ENCODE measurements at places on chromosomes 3 and 15.

GRCh38 chr3:73271-73670 lies 123.3 kb upstream of the CHL1 start:
- DNase-seq: no peak

GRCh38 chr3:71083726-71084131 lies 499.8 kb downstream of the FOXP1 start:
- DNase-seq: no peak

- DNase-seq: no peak
Observed at GRCh38 chr15:55789066-55789660, 46.2 kb upstream of the PRTG start.

DNA sequence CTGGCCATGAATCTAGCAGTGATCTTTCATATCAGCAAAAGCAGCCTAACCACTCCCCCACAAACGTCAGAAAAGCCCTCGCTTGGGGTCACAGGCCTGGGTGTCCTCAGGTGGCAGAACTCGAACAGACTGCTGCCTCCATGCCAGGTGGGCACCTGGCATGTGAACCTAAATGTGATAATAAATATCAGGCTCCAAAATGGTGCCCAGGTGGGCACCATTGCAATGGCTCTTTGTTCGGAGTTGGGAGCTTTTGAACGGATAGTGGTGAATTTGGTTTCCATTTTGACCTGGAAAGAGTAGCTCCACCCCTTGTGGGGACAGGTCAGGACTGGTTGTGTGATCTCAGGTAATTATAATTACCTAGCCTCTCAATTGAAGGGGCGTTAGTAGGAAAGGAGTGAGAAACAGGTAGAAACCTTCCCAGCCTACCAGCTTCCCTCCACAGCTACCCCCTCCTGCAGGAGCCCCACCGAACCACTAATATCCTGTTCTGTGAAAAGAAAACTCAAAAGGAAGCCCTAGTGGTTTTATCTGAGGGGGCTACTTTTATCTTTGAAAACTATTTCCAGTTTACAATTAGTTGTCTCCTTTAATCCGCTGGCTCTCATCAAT lies 18.1 kb downstream of the MYO1E start:
- DNase-seq: no peak

DNA sequence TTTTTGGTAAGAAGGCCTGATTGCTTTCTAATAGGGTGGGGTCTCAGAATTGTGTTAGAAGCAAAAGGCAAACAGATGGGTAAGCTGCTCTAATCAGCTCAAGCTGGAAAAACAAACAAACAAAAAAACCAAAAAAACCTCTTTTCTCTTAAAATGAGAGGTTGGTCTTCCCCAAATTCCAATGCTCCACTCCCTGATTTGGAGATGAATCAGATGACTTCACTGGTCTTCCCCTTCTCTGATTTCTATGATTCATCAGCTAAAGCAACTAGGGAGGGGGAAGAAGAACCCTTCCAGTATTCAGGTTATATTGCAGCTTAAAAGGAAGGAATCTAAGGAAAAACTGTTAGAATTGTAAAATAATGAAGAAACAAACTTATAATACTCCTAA lies 9.6 kb upstream of the ANXA2 start:
- DNase-seq: no peak

GRCh38 chr3:72233571-72233970 lies 448.6 kb upstream of the PROK2 start:
- no peak for DNase-seq

DNA sequence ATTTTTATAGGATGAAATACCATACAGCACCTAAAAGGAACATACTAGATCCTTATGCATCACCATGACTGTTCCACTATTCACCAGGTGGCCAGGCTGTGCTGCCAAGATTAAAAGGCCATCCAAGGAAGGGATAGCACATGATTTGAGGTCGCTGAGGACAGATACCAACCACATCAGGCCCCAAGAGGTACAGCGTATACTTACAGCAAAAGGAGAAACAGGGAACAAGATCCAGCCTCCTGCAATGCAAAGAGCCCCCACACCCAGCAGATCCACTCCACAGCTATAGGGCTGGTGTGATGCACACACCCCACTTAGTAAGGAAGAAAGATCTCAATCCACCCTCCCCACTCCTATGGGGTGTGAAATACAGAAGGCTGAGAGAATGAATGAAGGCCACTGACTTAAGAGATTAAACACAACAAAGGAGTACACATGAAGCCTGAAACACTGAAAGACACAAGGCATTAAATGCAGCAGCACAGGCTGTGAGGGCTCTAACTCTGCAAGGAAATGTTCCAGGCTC lies 32.0 kb upstream of the ZNF445 start:
- no peak for DNase-seq

DNA sequence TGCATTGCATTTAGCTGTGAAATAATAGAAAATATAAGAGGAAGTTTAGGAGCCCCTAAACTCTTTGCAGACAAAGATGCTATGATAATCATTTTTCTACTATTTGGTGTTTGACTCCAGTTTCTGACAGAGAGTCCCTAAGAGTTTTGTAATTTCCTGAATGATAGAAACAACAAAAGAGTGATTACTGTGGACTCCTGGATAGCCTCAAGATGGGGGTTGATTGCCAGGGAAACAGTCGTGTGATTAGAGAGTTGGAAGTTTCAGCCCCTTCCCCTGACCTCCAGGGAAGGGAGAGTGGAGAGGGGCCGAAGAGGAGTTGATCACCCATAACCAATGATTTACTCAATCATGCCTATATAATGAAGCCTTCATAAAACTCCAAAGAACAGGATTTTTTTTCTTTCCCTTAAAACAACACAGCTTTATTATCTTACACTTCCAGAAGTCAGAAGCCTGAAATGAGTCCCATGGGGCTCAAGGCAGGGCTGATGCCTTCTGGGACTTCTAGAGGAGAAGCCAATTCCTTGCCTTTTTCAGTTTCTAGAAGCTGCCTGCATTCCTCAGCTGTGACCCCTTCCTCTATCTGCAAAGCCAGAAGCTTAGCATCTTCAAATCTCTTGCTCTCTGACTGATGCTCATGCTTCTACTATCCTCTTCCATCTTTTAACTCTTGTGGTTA lies 292.3 kb upstream of the ZPLD1 start:
- no peak for DNase-seq

- no peak for DNase-seq
Observed at GRCh38 chr3:56342475-56342874, 125.8 kb downstream of the ERC2 start.

DNA sequence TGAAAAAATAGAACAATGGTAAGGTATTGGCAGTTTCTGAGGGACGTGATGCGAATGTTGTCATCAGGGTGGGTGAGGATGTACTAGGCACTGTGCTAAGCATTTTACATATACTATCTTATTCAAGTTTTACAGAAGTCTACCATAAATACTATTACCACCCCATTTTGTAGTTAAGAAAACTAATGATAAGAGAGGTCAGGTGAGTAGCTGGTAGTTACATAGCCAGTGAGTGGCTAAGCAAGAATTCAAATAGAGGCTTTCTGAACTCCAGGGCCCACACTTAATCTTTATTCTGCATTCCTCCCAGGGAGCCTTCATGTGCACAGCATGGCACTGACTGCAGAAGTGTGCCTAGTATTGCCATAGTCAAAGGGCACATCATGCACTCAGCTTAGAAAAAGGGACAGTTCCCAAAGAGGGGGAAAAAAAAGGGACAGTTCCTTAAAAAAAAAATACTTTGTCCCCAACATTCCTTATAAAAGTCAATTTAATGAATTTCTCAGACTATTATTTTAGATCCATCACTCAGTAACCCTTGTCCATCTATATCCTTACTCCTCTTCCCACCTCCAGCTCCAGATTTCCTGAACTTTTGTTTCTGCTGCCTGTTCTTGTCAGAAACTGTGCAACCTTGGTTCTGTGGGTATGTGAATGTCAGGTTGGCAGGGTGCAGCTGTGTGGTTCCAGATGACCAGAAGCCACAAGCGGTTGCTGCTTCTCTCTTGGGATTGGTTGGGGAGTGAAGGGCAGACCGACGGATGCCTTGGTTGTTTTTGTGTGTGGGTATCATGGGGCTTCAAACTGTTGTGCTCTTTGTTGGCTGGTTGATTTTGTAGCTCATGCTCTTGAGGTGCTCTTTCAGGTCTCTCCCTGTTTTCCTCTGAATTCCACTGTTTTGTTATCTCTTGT lies 8.3 kb downstream of the MAPKBP1 start:
- DNase-seq: no peak

DNA sequence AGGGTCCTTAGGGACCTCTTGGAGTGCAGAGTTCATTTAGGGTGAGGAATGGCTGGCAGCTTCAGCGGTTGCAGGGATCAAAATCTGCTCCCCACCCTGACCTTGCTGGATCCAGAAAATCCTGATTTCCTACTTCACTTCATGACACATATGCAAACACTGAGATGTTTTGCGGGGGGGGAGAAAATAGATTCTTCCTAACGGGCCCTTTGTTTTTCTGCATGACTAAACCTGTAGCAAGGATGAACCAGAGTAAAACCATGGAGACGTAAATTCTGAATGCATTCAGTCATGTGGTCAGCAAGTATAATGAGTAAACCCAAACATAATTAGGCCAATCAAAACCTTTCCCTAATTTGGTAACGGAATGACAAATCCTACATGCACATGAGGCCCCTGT lies 20.0 kb upstream of the RBP1 start:
- no peak for DNase-seq

- DNase-seq: no peak
Observed at GRCh38 chr3:110804856-110805255, 266.8 kb upstream of the NECTIN3 start.

GRCh38 chr15:81516012-81516411 lies 142.0 kb upstream of the TMC3 start:
- no peak for DNase-seq

DNA sequence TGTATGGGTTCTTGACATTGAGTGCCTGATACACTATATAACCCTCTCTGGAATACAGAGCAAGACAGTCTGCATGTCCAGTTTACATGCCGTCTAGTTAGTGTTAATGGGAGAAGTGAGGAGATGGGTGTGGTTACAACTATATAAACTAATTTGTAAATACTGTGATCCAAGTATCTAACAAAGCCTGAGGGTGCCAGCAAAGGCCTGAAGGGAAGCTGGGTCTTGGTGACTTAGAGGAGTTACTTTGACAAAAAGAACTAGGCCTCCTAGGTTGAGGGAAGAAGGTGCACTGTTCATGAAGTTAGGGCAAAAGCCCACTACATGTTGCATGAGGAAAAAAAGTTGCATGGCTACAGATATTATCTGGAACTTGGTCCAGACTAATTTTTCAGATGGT lies 2.3 kb downstream of the NSUN3 start:
- DNase-seq: no peak

DNA sequence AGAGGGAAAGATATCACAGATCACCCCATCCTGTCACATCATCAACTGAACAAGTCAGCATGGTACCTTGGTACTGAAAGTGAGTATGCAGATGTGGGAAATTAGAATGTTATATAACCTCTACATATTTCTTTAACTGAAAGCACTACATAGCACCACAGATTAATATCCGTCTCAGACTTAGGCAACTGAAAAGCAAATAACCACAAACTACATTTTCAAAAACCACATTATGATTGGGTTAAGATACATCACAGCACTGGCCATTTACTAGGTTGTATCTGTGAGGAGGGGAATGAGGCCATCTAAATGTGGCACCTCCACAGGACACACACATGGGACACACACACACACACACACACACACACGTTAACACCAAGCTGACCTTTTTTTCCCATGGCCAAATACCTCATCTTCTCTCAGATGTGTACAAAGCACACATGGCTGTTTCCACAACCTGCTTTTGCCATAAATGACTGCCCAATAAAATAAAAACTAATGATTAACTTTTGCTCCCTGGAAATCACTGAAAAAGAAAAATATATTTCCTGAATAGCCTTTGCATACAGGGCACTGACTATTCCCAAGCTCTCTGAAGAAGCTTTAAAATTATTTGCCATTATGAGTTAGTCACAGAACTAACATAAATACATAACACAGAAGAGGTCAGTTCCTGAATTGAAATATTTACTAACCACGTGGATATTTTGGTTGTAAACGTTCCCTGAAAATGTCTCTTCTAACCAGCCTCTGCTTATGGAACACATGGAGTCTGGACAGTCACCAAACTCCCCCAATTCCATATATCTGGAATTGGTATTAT lies 60.1 kb downstream of the SUMF1 start:
- DNase-seq: no peak

DNA sequence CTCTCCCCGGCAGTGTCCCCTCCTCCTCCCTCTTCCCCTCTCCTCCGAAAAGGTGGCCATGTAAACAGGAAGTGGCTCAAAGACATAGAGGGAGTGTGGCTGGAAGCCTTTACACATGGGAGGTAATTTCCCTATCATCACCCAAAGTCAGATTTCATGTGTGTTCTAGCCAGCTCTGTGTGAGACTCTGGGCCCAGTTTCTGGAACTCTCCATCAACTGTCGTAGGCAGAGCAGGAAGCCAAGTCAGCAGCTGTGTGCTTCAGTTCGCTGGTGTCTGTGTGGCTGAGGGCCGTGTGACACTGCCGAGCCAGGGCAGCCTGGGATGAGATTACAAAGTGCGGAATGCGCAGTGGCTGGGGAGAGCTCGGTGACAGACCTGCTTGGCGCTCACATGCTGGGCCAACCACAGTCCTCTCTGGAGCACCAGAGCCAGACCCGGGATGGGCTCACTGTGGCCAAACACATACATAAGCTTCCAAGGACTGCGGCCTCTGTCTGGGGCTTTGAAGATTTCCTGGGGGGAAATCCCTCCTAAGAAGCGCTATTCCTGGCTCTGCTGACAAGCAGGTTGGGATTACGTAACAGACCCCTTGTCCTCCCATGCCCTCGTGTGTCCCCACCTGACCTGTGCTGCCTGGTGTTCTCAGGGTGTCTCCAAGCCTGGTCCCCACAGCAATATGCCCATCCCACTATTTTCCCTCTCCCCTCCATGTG lies 50.7 kb downstream of the UMPS start:
- no peak for DNase-seq

DNA sequence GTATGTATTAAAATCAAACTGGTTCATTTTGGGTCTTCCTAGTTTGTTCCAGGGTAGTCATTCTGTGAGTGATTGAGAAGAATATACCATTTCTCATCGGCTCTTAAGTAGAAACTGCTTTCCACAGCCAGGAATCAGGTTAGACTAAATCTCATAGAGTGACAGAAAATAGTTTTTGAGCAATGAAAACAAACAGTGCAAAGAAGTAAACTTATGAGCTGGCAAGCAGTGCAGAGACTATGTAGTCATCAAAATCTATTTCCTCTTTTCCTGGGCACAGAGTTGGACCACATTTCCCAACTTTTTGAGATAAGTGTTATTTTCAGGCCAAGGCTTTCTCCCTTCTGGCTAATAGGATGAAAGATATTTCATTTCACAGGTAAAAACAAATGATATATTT lies 66.5 kb downstream of the UBE3A start:
- no peak for DNase-seq

Data from activated CD8-positive, alpha-beta memory T cell treated with anti-CD3 and anti-CD28 coated beads for 48 hours (primary cell).